ENCODE measurements at places on chromosomes 1 and 21.
A peak's percentile ranks its signal among the peaks of the same experiment; 100 is the strongest.

DNA sequence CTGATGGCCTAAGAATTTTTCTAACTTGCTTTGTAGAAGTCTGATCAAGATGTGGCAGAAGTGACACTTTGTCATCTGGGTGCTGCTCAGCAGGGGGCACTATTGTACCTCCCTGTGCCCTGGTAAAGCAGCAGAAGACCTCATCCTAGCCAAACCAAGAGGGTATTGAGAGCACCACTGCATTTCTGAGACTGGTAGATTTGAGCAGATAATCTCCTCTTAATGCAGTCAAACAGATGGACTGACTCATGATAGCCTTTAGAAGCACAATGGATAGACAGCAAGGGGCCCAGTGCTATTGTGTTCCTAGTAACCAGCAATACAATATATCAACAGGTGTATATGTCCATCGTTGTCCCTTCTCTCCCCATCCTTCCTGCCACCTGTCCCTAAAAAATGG lies 5.7 kb downstream of the TPM3 start:
- DNase-seq = peak; percentile 47

DNA sequence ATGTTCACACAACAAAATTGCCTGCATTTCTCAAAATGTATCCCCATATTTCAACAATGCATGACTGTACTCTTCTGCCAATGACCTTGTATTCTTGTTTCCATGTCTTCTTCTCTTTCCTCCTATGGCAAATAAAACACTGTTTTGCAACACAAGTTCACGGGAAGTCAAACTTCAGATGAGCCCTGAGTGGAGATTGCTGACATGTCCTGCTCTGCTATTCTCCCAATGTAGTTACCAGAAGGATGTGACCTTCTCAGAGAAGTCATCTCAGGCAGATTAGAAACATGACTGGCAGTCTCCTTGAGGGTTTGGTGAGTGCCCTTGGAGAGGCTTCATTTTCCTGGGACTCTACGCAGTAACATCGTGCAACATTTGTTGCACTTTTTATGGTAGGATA lies 15.6 kb downstream of the FCGR2B start:
- no peak for DNase-seq

GRCh38 chr1:223000632-223001031 lies 142.4 kb downstream of the TLR5 start:
- DNase-seq = no peak

DNA sequence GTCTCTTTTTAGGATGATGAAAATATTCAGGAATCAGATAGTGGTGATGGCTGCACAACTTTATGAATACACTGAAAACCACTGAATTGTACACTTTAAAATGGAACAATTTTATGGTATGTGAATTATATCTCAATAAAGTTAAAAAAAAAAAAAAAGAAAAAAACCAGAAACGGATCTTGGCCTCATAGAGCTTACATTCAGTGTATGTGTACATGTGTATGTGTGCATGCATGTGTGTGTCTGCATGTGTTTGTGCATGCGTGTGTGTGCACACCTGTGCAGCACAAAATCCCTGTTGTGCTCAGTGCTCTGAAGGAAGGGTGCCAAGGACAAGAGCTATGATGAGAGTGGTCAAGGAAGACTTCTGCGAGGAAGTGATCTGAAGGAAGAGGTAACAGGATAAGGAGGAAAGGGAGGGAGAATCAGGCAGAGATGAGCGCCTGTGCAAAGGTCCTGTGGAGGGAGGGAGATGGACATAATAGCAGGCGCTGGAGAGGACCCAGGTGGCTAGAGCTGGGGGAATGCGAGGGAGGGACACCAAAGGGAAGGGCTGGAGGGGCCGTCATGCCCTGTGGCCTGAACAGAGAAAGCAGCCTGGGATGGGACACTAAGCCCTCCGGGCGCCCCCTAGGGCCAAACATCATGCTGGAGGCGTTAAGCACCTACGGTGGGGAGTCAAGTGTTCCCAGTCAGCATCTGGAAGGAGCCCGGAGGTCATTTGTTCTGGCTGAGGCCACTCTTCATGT lies 25.2 kb downstream of the NKAIN1 start:
- no peak for DNase-seq

GRCh38 chr1:193891788-193892187 lies 705.4 kb upstream of the B3GALT2 start:
- no peak for DNase-seq

DNA sequence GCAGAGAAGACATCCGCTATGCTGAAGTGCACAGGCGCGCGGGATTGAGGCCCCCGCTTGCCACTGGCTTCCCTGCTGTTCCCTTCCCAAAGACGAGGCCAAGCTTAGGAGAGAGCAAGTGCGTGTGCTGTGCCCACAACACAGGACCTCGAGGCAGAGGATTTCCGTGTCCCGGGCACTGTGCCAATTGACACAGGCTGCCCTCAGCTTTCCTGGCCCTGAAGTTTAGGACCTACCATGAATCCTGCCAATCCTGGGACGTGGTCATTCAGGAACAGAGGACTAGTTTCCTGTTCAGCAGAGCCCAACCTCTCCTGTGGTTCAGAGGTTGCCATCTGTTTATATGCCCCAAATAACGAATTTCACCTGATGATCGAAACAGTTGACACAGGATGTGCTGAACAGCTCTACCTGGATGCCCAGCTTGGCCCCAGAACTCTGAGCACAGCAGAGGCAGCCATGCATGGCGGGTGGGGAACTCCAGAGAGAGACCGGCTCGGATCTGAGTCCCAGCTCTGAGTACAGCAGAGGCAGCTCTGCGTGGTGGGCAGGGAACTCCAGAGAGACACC lies 22.0 kb downstream of the SLC37A1 start:
- DNase-seq = no peak

DNA sequence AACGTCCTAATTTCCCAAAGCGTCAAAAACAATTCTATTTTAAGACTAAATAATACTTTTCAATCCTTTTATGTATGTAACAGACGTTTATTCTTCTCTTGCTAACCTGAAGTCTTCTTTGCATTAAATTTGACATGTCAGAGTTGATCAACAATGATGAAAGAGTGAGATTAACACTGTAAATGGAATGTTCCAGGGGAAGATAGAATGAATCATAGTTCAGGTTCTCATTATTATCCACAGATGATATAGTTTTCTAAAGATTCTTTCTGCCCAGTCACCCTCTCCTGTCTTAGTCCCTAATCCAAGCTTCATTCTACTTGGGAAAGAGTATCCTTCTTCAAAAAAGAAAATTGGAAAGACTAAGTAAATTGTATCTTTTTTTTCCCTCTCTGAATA lies 38.9 kb downstream of the SDCCAG8 start:
- no peak for DNase-seq

Measured in NCI-H187 (cell line).